ENCODE measurements at places on chromosomes 13 and 19.

DNA sequence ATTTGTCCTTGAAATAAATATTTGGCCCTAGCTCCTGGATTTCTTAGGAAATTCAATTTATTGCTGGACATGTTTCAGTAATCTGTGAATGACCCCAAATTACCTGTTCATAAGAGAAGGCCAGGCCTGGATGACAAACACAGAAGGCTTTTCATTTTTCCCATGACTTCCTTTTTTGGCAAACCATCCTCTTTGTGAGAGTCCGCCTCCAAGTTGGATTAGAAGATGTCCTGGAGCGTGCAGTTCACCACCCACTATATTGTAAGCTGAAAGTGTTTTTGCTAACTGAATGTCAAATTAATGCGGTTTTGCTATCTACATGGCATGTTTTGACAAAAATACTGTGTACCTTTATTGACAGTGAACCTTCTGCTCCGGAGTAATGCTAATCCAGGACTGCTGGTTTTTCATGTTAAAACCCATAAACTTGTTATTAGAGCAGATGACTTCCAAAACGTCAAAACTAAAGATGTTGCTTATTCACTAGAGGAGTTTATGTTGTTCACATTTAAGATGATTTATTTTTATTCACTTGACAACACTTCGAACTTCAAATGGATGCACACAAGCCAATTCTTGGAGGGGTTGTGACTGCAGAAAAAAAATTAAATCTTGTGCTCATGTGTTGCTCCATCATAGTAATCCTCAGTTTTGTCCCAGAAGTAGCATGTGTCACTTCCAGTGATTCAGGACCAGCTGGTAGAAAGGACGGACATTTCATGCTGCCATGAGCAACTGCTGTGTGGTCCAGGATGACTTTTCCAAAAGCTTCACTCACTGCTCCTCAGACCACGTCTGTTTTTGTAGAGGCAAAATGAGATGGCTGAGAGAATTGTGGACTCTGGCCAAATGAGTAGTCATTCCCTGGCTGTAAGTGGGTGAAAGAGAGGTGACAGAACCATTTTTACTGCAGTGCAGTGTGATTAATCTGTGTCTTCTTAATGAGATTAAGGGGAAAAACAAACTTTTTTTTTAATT is 71.0 kb downstream of the ITGBL1 start:
- no peak for DNase-seq

- no peak for DNase-seq
These were observed 25.3 kb upstream of the MIER2 start for GRCh38 chr19:369876-370275.

DNA sequence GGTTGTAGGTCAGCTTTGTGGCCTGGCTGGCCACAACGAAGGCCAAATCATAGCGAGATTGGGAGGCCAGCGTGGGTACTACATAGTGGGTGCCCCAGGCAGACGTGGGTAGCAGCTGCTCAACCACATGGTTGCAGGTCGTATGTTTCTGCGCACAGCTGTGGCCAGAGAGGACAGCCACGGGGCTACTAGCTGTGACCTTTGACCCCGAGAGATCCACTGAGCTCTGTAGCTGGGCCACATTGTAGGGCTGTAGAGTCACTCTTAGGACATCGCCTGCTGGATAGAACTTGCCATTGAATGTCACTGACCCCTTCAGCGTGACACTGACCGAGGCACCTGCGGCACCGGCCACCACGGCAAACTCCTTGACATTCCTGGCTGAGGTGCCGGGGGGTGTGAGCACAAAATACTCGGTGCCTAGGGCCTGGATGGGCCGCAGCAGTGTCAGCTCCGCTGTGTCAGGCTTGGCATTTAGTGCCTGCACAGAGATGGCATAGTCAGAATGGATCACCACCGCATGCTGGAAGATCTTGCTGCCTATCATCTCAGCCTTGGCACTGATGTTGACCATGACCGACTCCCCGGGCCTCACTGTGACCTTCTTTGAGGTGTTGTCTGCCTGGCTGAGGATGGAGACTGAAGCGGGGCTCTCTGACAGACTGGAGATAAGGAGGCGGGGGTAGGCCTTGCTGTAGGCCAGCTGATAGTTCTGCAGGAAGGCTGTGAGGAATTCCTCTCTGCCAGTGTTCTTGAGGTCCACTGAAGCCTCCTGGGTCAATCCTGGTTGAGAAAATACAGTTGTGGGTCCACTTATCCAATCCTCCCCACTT is 6.7 kb downstream of the FCGBP start:
- no peak for DNase-seq

DNA sequence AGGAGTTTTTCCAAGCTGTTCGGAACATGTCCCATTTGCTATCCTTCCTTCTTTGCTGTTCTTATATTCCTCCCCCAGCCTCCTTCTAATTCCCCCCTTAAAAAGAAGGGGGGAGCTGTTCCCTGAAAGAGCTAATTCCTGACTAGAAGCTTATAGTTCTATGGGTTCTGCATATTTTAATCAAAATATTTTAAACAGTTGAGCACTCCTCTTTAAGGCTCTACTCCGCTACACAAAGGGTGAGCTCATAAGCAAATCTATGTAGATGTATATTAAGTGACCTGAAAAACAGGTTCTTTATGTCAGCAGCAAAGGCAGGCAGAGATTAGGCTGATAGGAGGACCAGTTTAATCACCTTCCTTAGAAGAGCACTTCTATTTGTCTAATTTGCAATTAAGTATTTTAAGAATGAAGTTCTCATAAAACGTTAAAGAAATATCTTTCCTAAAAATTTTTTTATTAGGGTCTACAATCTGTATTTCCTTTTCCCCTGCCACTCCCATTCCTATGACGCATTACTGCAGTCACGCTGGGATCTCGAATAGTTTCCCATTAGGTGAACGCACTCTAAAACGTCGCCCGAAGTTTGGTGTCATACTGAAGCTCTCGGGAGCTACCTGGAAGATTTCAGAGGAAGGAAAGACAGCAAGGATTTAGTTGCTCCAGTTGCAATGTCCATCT is 5.2 kb downstream of the EFNB2 start:
- no peak for DNase-seq

GRCh38 chr13:109810761-109811510 is 24.6 kb upstream of the IRS2 start:
- no peak for DNase-seq

DNA sequence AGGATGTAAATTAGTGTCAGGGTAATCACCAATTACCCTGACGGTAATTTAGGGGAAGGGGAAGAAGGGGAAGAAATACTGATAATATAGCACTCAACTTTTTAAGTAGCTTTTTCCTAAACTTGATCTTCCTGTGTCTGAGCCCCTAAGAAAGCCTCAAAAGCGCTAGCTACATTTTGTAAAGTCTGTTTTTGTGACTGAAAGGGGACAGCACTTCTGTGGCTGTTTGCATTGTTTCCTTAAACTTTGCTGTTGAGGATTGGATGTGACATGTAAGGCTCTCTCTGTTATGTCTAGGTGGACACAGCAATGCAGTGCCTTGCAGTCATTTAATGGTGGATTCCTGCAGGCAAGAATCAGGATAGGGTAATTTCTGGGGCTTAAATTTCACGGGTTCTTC is 42.8 kb downstream of the SPATA13 start:
- DNase-seq: no peak

DNA sequence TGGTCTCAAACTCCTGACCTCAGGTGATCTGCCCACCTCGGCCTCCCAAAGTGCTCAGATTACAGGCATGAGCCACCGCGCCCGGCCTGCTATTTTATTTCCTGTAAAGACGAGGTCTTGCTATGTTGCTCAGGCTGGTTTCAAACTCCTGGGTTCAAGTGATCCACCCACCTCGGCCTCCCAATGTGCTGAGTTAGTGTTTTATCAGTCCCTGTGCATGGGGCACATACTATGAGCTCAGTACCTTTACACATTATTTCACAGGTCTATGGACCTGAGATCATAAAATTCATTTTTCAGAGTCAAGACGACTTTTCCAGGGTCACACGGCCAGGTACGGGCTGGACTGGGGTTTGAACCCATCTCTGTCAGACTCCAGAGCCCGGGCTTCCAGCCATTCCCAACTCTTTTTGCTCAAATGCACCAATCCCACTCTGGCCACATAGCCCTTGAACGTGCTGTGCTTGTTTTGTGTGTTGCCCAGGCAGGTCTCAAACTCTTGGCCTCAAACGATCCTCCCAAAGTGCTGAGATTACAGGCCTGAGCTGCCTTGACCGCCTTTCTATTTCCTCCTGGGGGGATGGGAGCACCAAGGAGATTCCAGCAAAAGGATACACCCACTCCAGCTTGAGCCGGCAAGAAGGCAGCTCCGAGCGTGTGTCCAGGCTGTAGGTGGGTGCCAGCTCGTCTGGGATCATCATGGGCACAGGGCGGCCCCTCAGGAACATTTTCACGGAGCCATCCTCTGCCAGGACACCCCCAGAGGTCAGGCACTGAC is 1.1 kb downstream of the EML2 start:
- DNase-seq: no peak

DNA sequence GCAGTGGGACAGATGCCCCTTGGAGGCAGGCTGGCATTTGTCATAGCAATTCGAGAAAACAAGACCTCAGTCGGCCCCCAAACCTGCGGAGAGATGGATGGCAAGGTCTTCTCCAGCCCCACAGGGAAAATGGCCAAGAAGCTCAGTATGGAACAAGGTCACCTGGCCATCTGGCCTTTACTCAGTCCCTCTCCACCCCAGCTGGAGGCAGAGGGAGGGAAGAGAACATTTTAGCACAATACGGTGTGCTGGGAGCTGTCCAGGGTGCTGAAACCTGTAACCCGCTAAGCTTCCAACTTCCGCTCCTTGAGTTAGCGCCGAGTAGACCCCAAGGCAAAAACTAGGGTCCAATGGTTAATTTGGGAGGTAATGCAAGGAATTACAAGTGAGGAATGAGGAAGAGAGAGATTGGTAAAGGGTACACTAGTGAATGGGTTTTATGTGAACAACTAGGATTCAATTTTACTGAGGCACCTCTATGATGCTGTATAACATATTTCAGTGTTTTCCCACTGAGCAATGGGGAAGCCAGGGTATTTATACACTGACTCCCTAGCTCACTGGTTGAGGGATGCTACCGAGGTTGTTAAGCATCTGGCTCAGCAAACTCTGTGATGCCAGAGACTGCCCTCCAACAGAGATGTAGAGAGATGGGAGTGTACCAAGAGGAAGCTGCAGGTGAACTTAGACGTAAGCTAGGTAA is 64.3 kb downstream of the CACNA1A start:
- DNase-seq: no peak
